ENCODE measurements at places on chromosomes 11 and 22.

DNA sequence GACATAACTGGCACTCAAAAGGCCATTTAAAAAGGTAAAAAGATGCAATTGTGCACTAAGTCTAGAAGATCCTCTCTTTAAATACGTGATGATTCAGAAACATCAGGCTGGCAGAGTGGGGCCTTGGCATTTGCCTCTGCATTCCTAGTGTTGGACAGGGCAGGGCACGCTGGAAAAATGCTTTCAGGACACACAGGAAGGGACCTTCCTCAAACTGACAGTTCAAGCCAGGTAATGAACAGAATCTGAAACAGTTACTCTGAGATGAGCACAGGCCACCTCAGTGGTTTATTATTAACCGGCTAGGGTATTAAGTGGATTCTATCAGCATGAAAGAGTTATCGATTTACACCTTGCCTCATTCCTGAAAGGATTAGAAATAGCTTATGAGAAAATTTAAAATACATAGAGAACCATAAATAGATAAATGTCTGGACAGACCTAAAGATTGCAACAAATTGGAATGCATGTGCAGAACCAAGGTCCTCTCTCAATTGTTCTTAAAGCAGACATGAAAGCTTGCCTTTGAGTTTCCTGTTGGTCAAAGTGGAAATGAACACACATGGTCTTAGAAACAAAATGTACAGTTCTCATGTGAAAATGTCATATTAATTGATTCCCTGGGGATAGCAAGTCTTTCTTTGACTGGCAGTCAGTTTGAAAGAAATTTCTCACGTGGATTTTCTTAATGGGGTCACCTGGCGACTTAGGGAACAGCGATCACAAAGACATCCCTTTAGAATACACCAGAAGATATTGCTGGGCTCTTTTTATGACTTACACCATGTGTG is 21.5 kb upstream of the CSNK2A3 start:
- no peak for DNase-seq

GRCh38 chr11:130520271-130520671 is 71.8 kb downstream of the ADAMTS15 start:
- no peak for DNase-seq

DNA sequence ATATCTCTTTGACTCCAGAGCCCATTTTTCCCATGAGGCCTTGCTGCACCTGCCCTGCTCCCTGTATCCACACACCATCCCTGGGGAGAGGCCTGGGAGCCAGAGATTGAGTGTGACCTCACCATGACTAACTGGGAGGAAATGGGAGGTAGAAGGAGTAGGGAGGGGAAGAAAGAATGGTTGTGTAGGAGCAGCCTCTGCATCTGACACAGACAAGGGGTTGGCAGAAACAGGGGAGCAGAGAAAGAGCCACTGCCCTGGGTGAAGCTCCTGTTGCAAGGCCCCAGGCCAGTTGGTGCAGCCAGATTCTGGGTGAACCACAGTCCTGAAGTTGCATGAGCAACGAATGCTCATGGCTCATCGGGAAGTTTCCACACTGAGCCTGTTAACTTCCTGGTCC is 32.4 kb downstream of the POU2F3 start:
- no peak for DNase-seq

GRCh38 chr22:48147404-48147803 is 1385.0 kb downstream of the TBC1D22A start:
- no peak for DNase-seq

DNA sequence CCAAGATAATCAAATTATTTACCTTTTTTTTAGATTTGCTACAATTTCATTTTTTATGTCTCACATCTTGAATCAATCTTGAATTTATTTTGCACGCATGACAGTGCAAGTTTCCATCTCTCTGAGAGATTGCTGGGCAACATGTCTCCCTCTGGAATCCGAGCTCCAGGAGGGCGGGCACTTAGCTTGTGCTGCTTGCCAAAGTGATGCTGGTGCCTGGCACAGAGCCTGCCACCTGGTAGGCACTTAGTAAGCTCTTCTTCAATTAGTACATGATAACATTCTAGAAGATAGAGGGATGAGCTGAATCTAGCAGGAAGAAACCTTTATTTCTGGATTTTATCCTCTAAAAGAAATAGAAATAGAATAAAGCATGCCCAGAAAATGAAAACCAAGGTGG is 27.5 kb upstream of the OR9I1 start:
- no peak for DNase-seq

DNA sequence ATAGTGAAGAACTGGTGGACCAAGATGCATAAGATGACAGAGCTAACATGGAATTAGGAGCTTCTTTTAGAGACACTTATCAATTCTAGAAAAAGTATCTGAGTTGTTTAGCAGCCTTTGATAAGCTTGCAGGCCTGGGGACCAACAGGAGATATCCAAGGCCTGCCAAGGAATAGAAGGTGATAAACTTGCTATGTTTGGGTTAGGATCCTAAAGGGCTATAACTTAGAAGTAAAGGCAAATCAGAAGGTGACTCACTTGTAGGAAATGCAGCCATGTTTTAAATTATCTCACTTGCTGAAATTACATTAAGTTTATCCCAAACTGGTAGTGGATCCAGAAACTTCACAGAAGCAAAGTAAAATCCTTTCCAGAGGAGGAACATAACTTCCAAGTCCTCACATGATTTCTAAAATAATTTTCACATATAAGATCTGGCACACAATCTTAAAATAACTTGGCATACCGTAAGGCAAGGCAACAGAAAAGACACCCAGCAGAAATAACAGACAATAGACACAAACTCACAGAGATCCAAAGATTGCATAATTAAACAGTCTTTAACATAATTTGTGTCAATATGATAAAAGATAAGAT is 69.6 kb upstream of the TEAD1 start:
- DNase-seq, result no peak
